ENCODE measurements at places on chromosomes 5 and 9.

DNA sequence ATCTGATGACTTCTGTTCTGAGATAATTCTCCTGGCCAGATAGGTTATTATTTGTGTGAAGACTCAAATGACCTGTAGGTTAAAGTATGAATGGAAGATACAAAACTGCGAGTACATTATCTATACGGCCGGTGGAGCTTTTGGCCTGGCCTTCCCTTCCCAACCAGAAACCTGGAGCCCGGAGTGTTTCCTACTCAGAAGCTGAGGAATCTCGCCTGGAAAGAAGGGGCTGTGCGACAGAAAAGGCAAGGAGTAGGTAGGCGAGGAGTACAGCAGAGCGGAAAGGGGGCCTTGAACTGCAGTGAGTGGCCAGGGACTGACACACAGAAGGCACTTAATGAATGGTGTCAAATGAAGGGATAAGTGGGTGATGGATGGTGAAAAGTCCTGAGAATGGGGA lies 34.6 kb downstream of the ANGPTL2 start:
- DNase-seq, result no peak

- DNase-seq, result peak; percentile 11
Measured at GRCh38 chr5:146877783-146878475, 628 bp downstream of the PPP2R2B start.

DNA sequence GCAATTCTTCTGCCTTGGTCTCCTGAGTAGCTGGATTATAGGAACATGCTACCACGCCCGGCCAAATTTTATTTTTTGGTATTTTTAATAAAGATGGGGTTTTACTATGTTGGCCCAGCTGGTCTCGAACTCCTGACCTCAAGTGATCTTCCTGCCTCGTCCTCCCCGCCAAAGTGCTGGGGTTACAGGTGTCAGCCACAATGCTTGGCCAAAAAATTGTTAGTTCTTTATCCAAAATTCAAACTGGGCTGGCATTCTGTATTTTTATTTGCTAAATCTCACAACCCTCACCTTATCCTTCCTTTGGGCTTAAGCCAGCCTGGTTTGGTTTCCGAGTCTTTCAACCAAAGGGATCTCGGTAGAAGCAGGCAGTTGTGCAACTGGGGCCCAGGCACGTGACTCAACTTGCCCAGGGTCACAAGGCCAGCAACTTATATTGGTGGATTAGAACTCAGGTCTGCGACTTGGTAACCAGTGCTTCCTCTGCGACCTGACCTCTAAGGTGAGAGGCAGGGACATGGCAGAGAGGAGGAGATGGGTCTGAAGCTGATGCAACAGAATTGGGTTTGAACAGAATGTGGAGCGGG lies 26.5 kb upstream of the BOD1 start:
- DNase-seq, result no peak

DNA sequence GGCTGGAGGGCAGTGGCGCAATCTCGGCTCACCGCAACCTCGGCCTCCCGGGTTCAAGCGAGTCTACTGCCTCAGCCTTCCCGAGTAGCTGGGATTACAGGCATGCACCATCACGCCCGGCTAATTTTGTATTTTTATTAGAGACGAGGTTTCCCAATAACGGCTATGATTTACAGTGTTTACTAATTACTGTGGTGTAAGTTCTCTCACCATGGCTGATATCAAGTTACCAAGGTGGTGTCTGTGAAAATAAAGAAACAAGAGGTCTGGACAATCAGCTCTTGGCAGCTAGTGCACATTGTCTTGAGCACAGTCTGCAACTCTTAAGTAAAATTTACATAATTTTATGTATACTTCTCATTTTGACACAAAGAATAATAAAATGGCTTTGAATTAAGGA lies 385.5 kb upstream of the COX7C start:
- no peak for DNase-seq

- DNase-seq, result no peak
Measured at GRCh38 chr5:168779333-168779732, 200.2 kb upstream of the PANK3 start.

DNA sequence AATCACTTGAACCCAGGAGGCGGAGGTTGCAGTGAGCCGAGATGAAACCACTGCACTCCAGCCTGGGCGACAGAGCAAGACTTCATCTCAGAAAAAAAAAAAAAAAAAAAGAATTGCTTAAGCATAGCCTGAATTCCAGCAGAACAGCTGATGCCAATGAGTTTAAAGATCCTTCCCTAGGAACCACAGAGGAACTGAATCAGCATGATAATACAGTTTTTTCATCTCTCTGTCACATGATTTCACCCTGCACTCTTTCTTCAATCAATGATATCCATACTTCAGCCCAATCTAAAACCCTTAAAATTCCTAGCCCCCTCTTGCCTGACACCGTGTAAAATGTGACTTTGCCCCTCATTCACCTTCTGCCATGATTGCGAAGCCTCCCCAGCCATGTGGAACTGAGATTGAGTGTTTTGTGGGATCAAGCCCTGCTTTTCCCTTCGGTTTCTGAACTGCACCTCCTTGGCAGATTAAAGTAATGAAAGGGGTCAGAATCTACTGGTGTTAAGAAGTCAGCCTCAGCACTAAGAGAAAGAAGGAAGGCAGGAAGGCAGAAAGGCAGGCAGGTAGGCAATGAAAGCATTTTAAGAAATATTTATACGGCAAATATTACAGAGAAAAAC lies 20.9 kb upstream of the DMXL1 start:
- DNase-seq, result peak; percentile 72

GRCh38 chr5:107604146-107604910 lies 66.4 kb downstream of the EFNA5 start:
- DNase-seq, result no peak

GRCh38 chr5:142680605-142681259 lies 5.2 kb downstream of the FGF1 start:
- DNase-seq, result no peak

DNA sequence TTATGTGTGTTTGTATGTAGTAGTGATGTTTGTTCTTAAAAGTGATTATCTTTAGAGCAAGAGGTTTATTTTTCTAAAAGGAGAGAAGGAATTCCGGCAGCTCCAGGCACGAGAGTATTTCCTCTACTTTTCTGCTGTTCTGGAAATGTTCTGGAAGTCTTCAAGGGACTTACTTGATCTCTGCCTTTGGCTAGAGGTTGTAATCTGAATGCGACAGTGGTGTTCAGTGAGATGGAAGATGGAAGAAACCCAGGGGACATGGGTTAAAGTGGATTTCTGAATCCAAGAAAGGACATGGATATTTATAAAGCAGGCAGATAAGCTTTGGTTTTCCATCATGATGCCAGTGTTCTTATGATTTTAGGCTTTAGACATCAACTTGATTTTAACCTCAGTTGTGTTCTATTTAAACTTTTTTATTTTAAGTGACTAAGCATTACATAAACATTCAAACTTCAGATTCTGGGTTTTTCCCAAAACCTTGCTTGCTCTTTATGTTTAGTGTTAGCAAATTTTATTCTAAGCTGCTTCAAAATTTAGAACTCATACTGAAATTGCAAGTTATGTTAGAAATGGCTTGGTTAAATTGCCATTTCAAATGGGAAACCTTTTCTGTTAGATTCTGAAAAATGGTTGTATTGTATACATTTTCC lies 3.6 kb downstream of the GPR21 start:
- DNase-seq, result no peak

DNA sequence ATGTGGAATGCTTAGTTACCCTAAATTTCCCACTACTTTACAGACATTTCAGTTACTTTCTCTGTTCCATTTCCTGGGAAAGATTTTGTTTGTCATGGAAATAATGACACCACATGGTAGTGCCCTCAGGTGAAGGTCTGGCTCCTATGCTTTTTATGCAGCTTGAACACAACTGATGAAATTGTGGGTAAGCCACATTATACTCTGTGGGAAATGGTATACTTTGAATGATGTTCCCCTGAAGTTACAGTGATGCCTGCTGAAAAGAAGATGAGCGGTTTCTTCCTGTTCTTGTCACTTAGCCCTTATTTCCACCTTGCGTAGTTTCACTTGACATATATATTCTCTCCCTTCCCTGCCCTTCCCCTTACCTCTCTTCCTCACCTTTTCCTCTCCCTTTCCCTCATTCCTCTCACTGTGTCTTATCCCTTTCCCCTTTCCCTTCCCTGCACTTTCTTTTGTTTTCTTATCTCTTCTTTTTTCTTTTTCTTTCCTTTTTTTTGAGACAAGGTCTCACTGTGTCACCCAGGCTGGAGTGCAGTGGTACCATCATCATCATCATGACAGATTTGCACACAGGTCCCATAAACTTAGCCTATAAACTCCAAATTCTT lies 280.8 kb upstream of the IL12B start:
- no peak for DNase-seq

DNA sequence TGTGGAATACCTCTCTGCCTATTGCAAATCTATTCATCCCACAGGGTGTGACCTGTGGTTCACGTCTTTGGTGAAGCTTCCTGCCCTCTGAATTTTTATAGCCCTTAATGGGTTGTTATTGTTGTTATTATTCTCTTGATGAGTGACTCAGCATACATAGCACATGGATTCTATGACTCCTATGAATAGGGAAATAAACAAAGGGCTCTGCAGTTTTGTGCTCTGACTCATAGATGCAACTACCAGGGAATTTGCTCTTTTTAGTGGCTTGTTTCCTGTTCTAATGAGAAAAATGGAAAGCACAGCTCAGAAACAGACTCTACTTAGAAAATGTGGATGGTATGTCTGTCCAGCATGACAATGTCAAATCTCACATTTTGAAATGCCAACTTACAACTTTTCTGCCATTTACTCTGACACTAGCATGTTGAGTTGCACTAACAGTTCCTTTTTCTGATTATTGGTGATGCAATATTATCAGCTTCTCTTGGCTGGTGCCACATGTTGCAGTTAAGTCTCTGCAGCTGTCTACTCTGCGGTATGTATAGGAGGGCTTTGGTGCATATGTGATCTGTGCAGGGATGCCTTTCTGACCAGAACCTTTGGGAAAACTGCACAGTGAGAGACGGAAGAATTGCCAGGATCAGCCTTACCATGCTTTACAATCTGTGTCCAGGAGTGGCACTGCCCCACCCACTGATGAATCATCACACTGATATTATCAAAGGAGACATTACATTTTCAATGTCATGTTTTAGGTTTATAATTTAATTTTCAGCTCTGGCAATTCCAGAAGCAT lies 996.4 kb upstream of the WWC1 start:
- no peak for DNase-seq

- DNase-seq, result peak; percentile 27
Measured at GRCh38 chr5:168328814-168329213, 37.4 kb downstream of the WWC1 start.

DNA sequence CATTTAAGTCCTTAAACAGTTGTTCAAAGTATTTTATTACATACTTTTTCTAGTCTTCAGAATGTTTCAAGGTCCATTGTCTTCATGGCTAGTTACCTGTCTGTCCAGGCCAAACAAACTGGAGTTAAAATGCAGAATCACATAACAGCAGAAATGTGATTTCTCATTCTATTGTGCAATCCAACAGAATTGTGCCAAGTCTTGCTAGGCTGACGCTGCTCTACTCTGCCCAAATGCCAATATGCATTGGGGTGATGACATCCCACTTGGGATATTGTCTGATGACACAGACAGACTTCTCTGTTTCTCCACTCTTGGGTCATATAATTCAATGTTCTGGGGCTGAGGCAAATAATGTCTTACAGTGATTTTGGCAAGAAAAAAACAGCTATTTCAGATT lies 5.2 kb upstream of the SLC22A5 start:
- peak; percentile 93 for DNase-seq

- DNase-seq, result no peak
Measured at GRCh38 chr5:156182174-156182967, 144.6 kb upstream of the SGCD start.

- no peak for DNase-seq
Measured at GRCh38 chr9:64015136-64015535, 1269.9 kb downstream of the FOXD4L5 start.

DNA sequence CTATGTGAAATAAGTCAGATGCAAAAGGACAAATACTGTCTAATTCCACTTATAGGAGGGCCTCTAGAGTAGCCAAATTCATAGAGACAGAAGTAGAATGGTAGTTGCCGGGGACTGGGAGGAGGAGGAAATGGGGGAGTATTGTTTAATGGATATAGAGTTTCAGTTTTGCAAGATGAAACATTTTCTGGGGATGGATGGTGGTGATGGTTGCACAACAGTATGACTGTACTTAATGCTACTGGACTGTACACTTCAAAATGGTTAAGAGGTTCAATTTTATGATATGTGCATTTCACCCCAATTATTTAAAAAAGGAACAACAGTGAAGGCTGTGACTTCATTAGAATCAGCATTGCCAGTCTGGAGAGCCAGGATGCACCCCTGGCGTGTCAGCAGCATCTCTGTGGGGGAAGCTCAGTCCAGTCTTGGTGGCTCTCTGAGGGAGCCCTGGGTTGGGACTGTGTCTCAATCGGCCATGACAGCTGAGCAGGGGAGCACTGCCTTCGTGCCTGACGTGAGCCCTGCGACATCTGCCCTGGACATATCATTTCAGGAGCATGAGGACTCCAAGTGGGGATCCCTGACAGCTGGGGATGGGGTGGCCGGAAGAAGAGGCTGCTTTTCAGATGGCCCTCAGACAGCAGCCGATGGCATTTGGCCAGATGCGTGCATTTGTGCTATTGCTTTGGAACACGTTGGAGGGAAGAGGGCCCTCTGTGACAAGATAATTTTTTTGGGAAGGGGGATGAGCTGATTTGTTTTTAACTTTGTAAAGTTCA lies 130.8 kb upstream of the STC2 start:
- peak; percentile 47 for DNase-seq

DNA sequence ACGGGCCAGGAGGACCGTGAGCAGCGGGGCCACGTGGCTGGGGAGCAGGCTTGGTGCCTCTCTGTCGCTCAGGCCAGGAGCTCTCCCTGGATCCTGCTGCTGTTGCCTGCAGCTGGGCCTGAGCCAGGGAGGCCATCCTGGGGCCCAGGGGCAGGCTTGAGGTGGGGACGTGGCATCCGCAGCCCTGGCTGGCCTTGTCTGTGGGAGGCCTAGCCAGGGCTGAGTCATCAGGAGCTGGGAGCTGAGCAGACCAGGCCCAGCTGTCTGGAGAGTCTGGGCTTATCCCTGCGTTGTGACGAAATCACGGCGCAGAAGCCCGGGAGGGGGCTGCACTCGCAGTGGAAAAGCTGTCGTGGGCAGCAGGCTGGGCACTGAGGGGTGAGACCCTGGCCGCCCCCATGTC lies 138.8 kb upstream of the COL5A1 start:
- DNase-seq, result peak; percentile 11

GRCh38 chr9:18608371-18608770 lies 134.4 kb downstream of the ADAMTSL1 start:
- no peak for DNase-seq

DNA sequence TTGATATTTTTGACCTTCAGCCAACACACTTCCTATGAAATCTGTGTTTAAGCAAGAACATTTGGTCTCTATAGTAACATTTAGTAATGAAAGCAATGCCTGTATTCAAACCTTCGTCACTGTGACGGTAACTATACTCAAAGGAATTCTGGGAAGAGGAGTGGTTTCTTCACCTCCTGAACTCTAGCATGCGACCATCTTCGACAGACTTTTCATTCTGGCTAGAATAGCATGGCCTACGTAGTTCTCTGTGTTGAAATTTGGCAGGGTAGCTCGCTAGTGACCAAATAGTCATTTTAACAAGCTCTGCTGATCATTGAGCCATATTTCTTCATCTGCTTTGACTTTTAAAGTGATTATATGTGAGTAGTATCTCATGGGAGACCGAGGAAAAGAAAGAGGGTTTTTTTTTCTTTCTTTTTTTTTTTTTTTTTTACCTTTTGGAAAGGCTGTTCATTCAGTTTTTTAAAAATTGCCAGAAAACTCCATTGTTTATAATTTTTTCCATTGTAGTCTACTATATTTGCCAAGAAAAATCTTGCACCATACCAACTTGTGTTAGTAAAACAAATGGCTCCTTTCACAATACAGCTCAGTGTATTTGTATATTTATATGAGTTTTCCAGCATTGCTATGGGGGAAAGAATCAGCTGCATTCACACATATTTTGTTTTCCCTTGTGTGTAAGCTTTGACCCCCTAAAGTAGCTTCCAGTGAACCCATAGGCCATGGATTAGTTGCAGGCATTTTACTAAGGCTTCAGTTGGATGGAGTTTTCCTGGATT lies 166.8 kb downstream of the NNT start:
- no peak for DNase-seq

Data from suppressor macrophage treated with lipopolysaccharide for 1 hour (primary cell).